ENCODE measurements at places on chromosomes 4 and X.

- DNase-seq, result no peak
Measured at GRCh38 chr4:8700531-8700930, 108.0 kb downstream of the CPZ start.

DNA sequence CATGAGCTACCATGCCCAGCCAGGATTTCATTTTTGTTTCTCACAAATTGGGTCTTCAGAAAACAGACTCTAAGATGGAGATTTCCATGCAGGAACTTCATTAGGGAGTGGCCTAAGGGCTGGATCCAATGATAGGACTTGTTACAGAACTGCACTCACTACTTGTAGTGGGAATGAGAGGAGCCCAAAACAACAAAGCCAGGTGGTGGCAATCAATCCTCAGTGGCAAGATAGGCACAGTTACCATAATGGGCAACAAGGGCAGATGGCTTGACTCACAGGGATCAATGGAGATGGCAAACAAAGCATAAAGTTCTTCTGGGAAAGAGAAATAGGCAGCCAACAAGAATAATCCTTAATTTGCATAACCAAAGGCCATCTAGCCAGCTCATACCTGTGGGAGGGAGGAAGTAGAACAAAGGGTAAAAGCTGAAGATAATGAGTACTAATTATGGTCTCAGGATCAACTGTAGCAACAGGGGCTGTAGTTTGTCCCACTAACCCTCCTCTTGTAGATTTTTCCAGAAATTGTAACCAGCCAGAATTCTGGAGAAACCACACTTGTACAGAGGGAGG lies 72.8 kb upstream of the MAPK10 start:
- no peak for DNase-seq

DNA sequence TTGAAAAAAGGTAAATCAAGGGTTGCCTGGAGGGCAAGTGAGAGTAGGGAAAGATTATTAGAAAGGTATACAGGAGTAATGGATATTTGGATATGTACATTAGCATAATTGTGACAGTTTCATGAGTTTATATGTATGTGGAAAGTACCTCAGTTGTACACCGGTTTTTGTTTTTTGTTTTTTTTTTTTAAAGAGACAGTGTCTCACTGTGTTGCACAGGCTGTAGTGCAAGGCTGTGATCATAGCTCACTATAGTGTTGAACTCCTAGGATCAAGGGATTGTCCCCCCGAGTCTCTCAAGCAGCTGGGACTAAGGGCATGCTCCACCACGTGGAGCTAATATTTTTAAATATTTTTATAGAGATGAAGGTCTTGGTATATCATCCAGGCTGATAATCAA lies 15.3 kb upstream of the HPGD start:
- DNase-seq, result no peak

GRCh38 chrX:68832101-68832416 lies 3.2 kb downstream of the EFNB1 start:
- DNase-seq, result peak; percentile 23

GRCh38 chrX:137031517-137032340 lies 2.1 kb downstream of the GPR101 start:
- no peak for DNase-seq

- no peak for DNase-seq
Measured at GRCh38 chrX:20355187-20355586, 88.5 kb upstream of the RPS6KA3 start.

DNA sequence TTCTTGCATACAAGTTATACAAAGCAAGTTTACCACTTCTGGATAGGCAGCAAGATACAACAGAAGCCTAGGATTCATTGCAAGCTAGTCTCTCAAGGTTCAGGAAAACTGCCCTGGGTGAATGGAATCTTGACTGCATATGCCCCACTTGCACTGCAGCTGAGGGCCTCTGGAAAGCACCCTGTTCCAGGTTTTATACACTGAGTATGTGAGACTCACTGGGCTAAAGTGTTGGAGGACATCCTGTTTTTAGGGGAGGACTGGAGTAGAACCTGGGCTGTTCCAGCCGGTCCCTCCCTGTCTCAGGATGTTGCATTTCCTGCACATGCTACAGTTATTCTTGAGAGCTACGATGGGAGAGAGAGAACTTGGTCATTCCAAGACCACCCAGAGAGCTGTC lies 168.5 kb upstream of the NUDT6 start:
- DNase-seq, result no peak

DNA sequence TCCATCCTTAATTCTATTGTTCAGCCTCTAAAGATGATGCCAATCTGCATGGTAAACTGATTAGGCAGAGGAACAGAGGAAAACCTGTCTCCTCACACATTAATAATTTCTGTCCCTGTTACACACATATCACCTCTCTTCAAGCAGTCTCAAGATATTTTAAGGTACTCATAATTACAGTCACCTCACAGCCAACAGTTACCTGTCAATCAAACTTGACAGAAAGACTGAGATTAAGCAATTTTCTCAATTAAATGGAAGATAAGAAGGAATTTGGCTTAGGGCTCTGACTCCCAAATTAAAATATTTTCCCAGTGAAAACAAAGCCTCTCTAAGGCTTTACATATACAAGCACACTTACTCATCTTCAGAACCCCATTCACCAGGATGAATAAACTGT lies 85.2 kb downstream of the MAPK10 start:
- DNase-seq, result no peak

- DNase-seq, result no peak
Measured at GRCh38 chr4:64893205-64893604, 484.0 kb upstream of the TECRL start.

DNA sequence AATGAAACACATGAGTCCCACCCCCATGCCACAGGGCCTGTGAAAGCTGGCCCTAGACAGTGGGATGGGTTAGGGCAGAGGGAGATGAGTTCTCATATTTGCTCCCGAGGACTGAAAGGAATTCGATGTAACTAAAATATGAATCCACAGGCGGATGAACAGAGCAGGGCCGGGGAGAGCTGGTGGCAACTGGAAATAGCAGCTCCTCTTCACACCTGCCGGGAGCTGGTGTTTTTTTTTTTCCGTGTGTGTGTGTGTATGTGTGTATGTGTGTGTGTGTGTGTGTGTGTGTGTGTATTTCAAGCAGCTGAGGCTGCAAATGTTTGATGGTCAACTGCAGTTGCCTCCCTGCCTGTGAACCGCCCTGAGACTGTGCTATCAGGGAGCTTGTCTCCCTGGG lies 115.1 kb upstream of the PSAPL1 start:
- DNase-seq, result no peak

DNA sequence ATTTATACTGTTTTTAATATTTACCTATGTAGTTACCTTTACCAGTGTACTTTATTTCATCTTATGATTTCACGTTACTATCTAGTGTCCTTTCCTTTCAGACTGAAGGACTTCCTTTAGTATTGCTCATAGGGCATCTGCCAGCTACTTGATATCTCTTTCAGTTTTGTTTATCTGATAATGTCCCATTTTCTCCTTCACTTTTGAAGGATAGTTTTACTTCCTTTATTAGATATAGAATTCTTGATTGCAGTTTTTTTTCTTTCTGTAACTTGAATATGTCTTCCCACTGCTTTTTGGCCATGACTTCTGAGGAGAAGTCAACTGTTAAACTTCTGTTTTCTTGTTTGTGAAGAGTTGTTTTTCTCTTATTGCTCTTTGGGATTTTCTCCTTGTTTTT lies 69.4 kb upstream of the MAGED1 start:
- DNase-seq, result no peak

GRCh38 chrX:65706041-65706828 lies 38.8 kb downstream of the MSN start:
- DNase-seq, result no peak

DNA sequence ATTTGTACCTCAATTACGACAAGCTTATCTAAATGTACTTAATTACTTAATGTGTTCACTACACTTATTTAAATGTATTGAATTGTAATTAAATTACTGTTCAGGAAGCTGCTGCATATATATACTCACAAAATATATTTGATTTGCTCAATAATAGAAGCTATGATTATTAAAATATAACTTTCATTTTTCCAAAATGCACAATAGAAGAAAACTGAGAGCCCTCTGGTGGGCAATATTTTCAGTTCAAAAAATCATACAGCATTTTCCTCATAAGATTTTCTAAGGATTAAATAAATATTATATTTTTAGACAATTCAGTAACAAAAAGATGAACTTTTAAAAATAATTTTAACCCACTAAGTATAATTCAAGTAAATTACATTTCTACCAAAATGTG lies 217.3 kb downstream of the DKK2 start:
- no peak for DNase-seq

GRCh38 chr4:113505044-113505443 lies 256.5 kb downstream of the CAMK2D start:
- DNase-seq, result no peak

- no peak for DNase-seq
Measured at GRCh38 chr4:23171976-23172375, 479.2 kb downstream of the GBA3 start.

DNA sequence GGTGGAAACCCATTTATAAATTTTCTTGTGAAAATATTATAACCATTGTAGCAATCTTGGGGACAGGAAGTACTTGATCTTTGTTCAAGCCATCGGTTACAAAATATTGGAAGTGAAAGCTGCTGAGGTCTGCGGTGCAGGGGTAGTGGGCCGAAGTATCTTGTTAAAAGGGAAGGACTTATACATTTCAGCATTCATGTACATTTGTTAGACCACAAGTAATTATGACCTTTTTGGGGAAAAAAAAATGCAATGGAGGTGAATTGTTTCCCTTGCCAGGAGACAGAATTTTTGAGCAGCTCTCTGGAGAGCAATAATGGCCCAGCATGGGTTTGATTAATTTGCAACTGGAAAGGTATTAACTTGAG lies 121.3 kb downstream of the EGF start:
- DNase-seq, result no peak

DNA sequence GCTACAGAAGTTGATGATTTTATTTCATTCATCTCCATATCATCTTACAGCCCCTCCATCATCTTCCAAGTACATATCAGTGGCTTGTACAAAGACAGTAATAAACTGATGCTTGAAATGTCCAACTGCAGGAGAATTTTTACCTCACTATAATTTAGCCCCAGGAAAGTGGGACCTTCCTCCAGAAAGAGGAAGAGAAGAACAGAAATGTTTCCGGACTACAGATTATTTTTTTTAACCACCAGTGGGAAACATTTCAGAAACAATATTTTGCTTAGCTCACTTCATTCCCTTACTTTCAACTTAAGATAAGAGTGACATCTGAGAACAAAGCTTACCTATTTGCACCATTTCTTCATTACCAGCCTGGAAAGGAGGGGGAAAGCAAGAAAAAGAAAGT lies 2.0 kb downstream of the ADAMTS3 start:
- no peak for DNase-seq

DNA sequence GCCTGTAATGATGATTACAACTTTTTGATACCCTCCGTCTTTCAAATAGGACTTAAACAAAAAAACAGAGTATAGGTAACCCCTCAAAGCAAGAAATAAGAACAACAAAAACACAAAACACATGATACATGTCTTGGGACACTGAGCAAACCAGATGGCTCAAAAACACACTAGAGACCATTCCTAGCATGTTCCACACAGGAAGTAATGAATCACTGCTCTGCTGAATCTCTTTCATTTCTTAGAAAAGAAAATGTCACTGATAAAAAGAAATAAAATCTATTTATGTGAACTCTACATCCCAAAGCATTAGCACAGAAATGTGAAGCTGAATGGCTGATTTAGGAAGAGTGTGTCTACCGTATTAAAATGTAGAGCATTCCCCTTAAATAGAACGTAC lies 134.5 kb upstream of the IL15 start:
- no peak for DNase-seq

- DNase-seq, result no peak
Measured at GRCh38 chr4:152187693-152188092, 348.2 kb downstream of the FBXW7 start.

GRCh38 chrX:46587753-46588171 lies 14.2 kb downstream of the CHST7 start:
- DNase-seq, result no peak

GRCh38 chrX:8042304-8042703 lies 115.1 kb upstream of the PNPLA4 start:
- DNase-seq, result no peak

GRCh38 chr4:63583007-63583406 lies 826.2 kb downstream of the TECRL start:
- no peak for DNase-seq

All from kidney epithelial cell (primary cell).